HepG2 (cell line): ENCODE measurements at places on chromosomes 12 and 14. TPM values are rescaled to one million over a fixed set of nuclear protein-coding genes. Genes with fewer than 3 reads are reported as not detected.

DNA sequence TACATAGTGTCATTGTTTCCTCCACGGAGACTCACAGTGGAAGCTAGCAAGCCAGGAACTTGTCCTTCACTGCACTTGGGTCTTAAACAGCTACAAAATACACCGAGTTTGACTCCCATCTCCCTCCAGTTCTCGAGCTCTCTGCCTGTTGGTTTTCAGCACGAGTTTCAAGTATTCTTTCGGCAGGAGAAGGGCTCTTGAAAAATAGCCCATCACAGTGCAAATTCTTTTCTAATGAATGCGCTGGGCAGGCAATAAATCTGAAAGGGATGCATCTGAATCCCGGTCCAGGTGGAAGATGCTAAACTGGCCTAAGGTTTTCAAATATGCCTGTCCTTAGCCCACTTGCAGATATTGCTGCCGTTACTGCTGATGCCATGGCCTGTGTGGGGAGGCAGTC is 173.9 kb downstream of the CACNA1C start:
- no peak overlapping the region for H3K4me3 ChIP-seq
- H3K36me3 ChIP-seq = no peaks in the 10 kb centered on the region
- peaks cover 17% of the 10 kb centered on the region for H3K4me1 ChIP-seq

GRCh38 chr12:109753959-109754358 is 40.3 kb downstream of the FAM222A start:
- peaks cover 46% of the 10 kb centered on the region for H3K4me1 ChIP-seq
- 0 out of 2 replicates have a peak, but pooled peaks cover 1% of the 10 kb centered on the region for H3K36me3 ChIP-seq
- peak overlapping the region; percentile 67 for H3K27ac ChIP-seq
- H3K4me3 ChIP-seq = no peak overlapping the region

- no peaks in the 10 kb centered on the region for H3K27me3 ChIP-seq
- peak overlapping the region; percentile 46; the same call in 1 of the 2 replicates for H3K4me3 ChIP-seq
- DNase-seq = peak; percentile 92
- H3K36me3 ChIP-seq = no peaks in the 10 kb centered on the region
- peaks cover 59% of the 10 kb centered on the region for H3K4me1 ChIP-seq
Measured at GRCh38 chr12:63917864-63918799, 73.6 kb downstream of the SRGAP1 start.

DNA sequence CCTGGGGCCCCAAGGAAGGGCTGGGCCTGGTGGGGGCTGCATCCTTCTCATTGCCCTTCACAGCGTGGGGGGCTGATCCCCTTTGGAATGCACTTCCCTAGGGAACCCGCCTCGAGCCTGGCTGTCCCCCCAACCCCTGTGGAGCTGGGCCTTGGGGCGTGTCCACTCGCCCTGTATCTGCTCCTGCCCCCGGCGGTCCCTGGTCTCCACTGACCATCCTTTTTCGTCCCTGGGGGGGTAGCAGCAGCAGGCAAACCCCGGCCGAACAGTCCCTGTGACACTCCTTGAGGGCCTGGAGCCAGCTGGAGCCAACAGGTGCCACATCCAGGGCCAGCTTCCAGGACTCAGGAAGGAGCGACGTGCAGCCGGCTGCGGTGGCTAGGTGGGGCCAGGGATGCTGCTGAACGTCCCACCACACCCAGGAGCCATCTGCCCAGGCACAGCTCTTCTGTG is 9.4 kb upstream of the GPR132 start:
- DNase-seq = no peak
- no peaks in the 10 kb centered on the region for H3K4me1 ChIP-seq
- H3K27ac ChIP-seq = no peak overlapping the region
- H3K36me3 ChIP-seq = no peaks in the 10 kb centered on the region
- peaks cover 68% of the 10 kb centered on the region; the same call in 2 of the 3 replicates for H3K27me3 ChIP-seq

- DNase-seq = no peak
- no peaks in the 10 kb centered on the region for H3K27me3 ChIP-seq
- H3K27ac ChIP-seq = no peak overlapping the region
- H3K36me3 ChIP-seq = no peaks in the 10 kb centered on the region
- H3K4me1 ChIP-seq = peaks cover 12% of the 10 kb centered on the region
Measured at GRCh38 chr14:90651271-90651804, 164.9 kb downstream of the TTC7B start.

DNA sequence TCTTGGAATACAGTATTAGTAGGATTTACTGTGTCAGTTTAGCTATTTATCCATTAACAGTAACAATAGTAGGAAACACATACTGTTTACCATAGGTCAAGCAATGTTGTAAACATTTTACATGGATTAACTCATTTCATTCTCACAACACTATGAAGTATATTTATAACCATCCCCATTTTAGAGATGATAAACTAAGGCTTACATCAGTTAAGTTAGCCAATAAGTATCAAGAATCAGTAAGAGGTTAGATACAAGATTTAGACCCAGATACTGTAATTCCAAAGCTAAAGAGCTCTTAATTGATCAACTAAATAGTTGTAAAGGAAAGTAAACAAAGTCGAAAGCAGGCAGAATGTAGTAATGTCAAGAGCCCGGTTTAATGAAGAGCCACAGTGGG is 1.1 kb downstream of the SYNJ2BP start:
- H3K4me1 ChIP-seq = peaks cover 37% of the 10 kb centered on the region
- H3K36me3 ChIP-seq = 0 out of 2 replicates have a peak, but pooled peaks cover 1% of the 10 kb centered on the region
- no peak overlapping the region for H3K27ac ChIP-seq
- no peaks in the 10 kb centered on the region; the same call in 1 of the 2 replicates for H3K27me3 ChIP-seq

DNA sequence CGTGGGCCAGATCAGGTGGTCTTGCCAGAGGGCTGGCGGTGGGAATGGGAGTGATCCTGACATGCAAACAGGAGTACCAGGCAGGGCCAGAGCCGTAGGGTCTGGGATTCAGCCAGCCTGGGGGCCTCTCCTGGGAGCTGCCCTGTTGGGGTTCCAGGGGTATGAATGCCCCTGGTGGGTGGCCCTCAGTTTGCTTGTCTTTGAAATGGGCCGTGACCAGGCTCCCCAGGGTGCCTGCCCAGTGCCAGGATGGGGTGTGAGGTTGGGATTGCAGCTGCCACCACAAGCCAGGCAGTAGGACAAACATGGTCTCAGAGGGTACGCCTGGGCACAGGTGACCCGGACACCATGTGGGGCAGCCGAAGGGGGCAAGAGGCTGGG is 168.8 kb downstream of the KIF26A start:
- H3K27me3 ChIP-seq = peaks cover 38% of the 10 kb centered on the region
- no peaks in the 10 kb centered on the region for H3K4me1 ChIP-seq
- no peak for DNase-seq
- no peaks in the 10 kb centered on the region for H3K36me3 ChIP-seq
- no peak overlapping the region for H3K27ac ChIP-seq
- H3K4me3 ChIP-seq = no peak overlapping the region

GRCh38 chr14:86039176-86039575 is 509.2 kb downstream of the FLRT2 start:
- no peaks in the 10 kb centered on the region for H3K27me3 ChIP-seq
- no peaks in the 10 kb centered on the region for H3K36me3 ChIP-seq
- H3K4me3 ChIP-seq = no peak overlapping the region
- no peak for DNase-seq

Gene NGB
- total RNA-seq = not detected in 2 replicates
